Liver (tissue), 10 donors: ENCODE measurements at places on chromosomes 6 and 20. TPM values are rescaled to one million over a fixed set of nuclear protein-coding genes. Genes with fewer than 3 reads are reported as not detected.

KCNQ5 gene
- 0.14 TPM for polyA plus RNA-seq

SERPINB1 gene
- polyA plus RNA-seq = 22.3 TPM

GRCh38 chr20:57391439-57392301 is 474 bp downstream of the RBM38 start:
- peak; percentile 55 for DNase-seq

MYH7B gene
- polyA plus RNA-seq = 0.12 TPM

DNA sequence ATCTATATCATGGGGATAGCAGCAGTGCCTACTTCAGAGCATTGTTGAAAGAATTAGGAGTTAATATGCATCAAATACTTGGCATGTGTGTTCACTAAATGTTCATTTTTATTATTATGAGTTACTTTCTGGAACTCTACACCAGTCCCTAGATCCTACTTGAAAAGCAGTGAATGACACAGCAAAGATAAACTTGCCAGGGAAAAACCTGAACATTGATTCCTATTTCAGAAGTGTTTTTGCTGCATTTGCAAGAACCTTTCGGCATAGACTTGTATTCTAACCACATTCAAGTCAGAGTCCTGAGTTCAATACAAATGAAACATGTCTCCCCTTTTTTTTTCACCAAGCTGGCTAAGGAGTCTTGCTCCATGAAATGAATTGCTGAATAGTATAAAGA is 187.4 kb upstream of the TAB2 start:
- DNase-seq = no peak

- no peak for DNase-seq
Observed at GRCh38 chr6:135141728-135142127, 39.4 kb upstream of the MYB start.

DNA sequence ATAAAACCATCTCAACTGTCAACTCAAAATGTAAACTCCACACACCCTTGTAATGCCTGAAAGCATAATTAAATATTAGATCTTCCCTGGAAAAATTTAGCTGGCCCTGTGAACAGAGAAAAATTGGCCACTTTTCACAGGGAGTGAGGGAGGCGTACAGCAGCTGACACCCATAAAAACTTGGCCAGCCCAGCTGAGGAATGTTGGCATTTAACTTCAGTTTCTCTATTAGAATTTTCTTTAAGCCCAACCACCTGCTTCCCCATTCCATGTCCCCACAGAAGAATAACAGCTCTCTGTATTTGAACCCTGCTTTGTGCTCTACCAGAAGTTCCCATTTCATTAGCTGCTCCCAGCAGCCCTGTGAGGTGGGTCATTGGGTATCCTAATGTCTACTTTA is 41.0 kb downstream of the PKHD1 start:
- DNase-seq = no peak

DNA sequence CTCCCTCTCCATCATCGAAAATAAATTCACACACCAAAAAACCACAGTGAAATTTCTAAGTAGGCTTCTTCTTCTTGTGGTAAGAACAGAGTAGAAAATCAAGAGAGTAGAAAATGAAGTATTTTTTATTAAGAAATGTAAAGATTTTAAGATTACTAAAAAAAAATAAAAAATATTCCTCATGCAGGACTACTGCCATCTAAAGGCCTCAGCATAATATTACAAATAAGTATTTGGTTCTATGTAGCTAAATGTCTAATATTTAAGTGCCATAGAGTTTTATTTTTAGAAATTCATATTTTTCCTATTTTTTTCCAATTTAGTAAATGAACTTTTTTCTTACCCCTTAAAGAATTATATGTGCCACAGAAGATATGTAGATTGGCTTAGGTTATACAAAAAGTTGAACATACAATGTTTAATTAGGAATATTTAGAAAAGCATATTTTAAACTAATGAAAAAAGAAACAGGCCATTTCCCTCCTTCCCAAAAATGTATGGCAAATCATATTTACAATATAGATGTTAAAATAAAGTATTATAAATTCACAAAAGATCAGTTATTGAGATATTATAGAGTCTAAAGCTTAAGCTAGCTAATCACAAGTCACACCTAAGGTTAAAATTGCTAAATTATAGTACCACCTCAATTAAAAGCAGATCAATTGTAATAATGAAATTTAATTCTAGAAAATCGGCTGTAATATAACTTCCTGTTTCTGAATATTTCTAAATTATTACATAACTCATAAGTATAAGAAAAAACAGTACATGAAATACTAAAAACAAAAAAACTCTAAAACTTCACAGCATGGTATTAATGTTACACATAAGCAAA is 3.5 kb upstream of the NT5DC1 start:
- DNase-seq = no peak

DNA sequence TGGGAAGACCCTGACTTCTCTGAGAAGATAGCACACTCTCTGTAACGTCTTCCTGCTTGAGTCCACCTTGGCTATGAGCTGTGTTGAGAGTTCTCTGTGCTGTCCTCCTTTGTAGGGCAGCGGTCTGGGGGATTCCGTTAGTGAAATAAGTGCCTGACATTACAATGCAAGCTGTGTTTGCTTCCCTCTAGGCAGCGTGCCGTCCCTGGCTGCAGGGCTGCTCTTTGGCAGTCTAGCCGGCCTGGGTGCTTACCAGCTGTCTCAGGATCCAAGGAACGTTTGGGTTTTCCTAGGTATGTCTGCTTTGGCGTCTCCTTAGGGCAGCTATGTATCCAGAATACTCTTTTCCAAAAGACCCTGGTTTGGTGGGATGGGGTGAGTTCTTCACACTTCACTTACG is 2.8 kb downstream of the TMEM14C start:
- no peak for DNase-seq

SLCO4A1 gene
- 4.3 TPM for polyA plus RNA-seq

- no peak for DNase-seq
Observed at GRCh38 chr20:56391596-56392131, 351 bp downstream of the AURKA start.

DNA sequence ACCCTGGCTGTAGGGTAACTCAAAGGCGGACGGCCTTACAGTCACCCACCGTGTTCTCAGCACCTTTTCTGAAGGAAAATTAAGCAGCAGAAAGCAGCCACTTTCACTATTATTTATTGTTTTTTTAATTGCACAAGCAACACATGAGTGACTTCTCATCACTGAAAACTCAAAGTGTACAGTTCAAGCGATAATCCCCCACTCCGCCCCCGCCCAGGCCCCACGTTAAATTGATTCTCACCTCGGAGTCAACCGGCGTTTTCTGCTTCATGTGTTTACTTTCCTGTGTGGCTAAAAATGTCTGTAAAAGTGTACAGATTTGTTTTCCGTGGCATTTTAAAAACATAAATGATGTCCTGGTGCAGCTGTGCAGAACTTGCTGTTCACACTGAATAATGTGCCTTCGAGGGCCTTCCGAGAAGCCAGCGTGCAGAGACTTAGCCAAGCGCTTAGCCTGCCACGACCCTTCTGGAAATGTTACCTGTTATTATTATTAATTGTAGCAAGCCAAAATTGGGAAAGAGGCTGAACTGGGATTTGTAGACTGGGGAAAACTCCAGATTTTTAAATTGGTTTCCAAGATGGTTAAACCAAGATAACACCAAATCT is 335.7 kb downstream of the CDH4 start:
- no peak for DNase-seq

- no peak for DNase-seq
Observed at GRCh38 chr6:155434829-155435423, 20.7 kb downstream of the NOX3 start.

HLA-DOA gene
- 1.9 TPM for polyA plus RNA-seq

NECAB3 gene
- polyA plus RNA-seq = 11.2 TPM

TRIM15 gene
- 2.8 TPM for polyA plus RNA-seq

NR2E1 gene
- not detected for polyA plus RNA-seq

SIRPB1 gene
- polyA plus RNA-seq = 0.80 TPM

DNA sequence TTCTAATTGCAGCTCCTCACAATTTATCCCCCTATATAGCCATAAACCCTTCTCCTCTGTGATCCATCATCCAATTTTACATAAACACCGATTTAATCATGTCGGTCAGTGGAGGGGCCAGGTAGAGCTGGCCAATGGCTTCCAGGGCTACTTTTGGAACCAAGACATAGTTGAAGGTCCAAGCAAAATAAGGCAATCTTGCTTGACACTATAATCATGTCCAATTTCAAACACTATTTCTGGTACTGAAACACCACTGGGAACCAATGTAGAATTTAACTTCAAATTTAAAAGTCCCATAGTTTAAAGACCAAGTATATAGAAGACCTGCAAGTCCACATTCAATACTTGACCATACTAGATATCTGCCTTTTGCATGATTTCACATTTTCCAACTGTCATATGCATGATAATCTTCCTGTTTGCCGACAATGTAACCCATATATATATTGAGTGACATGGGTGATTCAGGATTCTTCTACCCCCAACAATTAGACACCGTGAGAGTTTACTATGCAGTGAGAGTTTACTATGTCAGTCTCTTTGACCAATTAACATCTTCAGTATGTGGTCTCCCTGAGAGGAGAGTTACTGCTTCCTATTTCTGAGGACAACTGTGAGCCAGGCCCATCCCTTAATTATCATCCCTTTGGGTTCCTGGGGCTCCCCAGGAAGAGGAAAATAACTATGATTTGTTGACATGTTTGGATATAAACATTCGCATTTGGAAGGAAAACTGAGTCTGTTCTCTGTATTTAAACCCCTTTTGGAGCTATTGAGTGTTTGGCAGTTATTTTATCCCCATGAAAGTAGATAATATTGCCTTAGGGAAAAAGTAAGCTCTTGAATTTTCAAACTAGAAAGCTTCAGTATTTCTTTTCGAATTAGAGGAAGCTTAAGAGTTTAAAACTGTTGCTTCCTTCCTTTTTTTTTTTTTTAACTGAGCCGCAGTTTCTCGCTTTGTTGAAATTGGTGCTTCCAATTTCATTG is 31.8 kb downstream of the SAMD3 start:
- no peak for DNase-seq

PNLDC1 gene
- polyA plus RNA-seq = 3.1 TPM

GRCh38 chr6:114162691-114163347 is 180.0 kb downstream of the HS3ST5 start:
- DNase-seq = no peak
